Type B pancreatic cell (in vitro differentiated cells): ENCODE measurements at places on chromosomes 5 and 9. TPM values are rescaled to one million over a fixed set of nuclear protein-coding genes. Genes with fewer than 3 reads are reported as not detected.

Gene ECPAS
- 73.8 and 82.9 TPM in 2 replicates for total RNA-seq

Gene DNM1
- 16.3 and 112 TPM in 2 replicates for total RNA-seq

Gene SLC6A7
- total RNA-seq, result 0.10 and 0.38 TPM in 2 replicates

Gene TAF1L
- not detected in 2 replicates for total RNA-seq

Gene LVRN
- total RNA-seq, result 0.19 TPM in 1 of 2 replicates, not detected in the other

Gene CNTNAP3B
- total RNA-seq, result 4.5 and 29.7 TPM in 2 replicates

Gene MORN5
- 0.88 and 2.1 TPM in 2 replicates for total RNA-seq

Gene TRIM36
- 14.1 and 55.2 TPM in 2 replicates for total RNA-seq

Gene IFNA13
- total RNA-seq, result not detected in 2 replicates

Gene IL33
- 0.67 and 13.3 TPM in 2 replicates for total RNA-seq

Gene MSMP
- total RNA-seq, result not detected in 2 replicates

- peaks cover 15% of the 10 kb centered on the region for H3K27me3 ChIP-seq
- H3K4me1 ChIP-seq, result peaks cover 21% of the 10 kb centered on the region
- no peaks in the 10 kb centered on the region for H3K36me3 ChIP-seq
- DNase-seq, result no peak
- H3K27ac ChIP-seq, result no peak overlapping the region
Observed at GRCh38 chr9:130927338-130927737, 11.7 kb downstream of the FIBCD1 start.

- peaks cover 8% of the 10 kb centered on the region for H3K36me3 ChIP-seq
- H3K4me3 ChIP-seq, result no peak overlapping the region
- peaks cover 22% of the 10 kb centered on the region for H3K4me1 ChIP-seq
- no peaks in the 10 kb centered on the region for H3K27me3 ChIP-seq
- H3K27ac ChIP-seq, result no peak overlapping the region
Observed at GRCh38 chr9:127104581-127105311, 17.7 kb downstream of the ANGPTL2 start.

GRCh38 chr5:27129926-27130325 is 91.5 kb upstream of the CDH9 start:
- no peaks in the 10 kb centered on the region for H3K36me3 ChIP-seq
- H3K4me3 ChIP-seq, result no peak overlapping the region
- no peaks in the 10 kb centered on the region for H3K27me3 ChIP-seq
- H3K4me1 ChIP-seq, result no peaks in the 10 kb centered on the region
- no peak overlapping the region for H3K27ac ChIP-seq

- H3K27me3 ChIP-seq, result peaks cover 72% of the 10 kb centered on the region
- H3K4me3 ChIP-seq, result peak overlapping the region; percentile 78
- no peaks in the 10 kb centered on the region for H3K36me3 ChIP-seq
- no peak for DNase-seq
- H3K4me1 ChIP-seq, result peaks cover 24% of the 10 kb centered on the region
Observed at GRCh38 chr5:163565931-163566608, 60.7 kb downstream of the MAT2B start.

DNA sequence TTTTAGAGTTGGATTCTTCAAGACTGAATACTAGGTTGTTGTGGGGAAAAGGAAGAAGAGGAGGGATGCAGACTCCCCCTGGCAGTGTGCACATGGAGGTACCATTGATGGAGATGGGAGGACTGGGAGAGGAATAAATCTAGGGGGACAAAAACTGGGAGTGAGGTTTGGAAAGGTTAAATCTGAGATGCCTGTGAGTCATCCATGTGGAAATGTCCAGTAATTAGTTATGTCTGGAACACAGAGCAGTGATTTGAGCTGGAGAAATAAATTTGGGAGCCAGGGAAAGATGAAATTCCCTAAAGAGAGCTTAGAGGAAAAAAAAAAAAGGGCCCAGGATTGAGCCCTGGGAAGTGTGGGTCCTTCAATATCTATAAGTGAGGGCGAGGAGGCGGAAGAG is 8.0 kb upstream of the CCIN start:
- peaks cover 6% of the 10 kb centered on the region for H3K36me3 ChIP-seq
- H3K4me1 ChIP-seq, result peaks cover 34% of the 10 kb centered on the region
- peaks cover 7% of the 10 kb centered on the region for H3K27me3 ChIP-seq
- H3K27ac ChIP-seq, result peak overlapping the region; percentile 42
- H3K4me3 ChIP-seq, result peak overlapping the region; percentile 19

DNA sequence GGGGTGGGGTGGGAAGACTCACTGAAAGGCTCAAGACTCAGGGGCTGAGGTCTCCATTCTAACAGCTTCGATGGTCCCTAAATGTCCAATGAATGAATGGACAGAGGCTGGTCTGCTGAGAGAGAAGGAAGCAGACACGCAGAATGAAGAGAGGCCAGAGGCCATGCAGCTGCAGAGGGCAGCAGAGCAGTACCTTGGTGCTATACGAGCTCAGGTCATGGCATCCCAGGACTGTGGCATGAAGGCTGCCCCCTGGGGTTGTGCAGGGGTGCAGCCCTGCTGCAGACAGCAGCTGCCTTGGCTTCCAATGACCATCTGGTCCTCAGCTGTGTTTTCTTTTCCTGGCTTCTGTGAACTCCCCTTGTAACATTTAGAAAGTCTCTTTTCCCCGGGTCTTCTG is 15.2 kb upstream of the CORO2A start:
- no peaks in the 10 kb centered on the region for H3K27me3 ChIP-seq
- no peak overlapping the region for H3K27ac ChIP-seq
- no peaks in the 10 kb centered on the region for H3K36me3 ChIP-seq
- no peaks in the 10 kb centered on the region for H3K4me1 ChIP-seq
- H3K4me3 ChIP-seq, result no peak overlapping the region

GRCh38 chr5:160360310-160360709 is 10.1 kb downstream of the C1QTNF2 start:
- H3K27me3 ChIP-seq, result no peaks in the 10 kb centered on the region
- no peak for DNase-seq
- H3K4me3 ChIP-seq, result no peak overlapping the region
- peak overlapping the region; percentile 66 for H3K27ac ChIP-seq
- no peaks in the 10 kb centered on the region for H3K36me3 ChIP-seq

DNA sequence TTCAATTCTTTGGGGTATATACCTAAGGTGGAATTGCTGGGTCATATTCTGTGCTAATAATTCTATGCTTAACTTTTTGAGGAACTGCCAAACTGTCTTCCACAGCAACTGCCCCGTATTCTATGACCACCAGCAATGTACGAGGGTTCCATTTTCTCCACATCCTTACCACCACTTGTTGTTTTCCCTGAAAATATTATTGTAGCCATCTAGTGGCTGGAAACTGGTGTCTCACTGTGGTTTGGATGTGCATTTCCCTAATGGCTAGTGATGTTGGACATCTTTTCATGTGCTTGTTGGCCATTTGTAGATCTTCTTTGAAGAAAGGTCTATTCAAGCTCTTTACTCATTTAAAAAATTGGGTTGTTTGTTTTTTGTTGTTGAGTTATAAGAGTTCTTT is 30.7 kb downstream of the MSX2 start:
- DNase-seq, result no peak
- no peak overlapping the region for H3K27ac ChIP-seq
- H3K36me3 ChIP-seq, result no peaks in the 10 kb centered on the region
- peaks cover 11% of the 10 kb centered on the region for H3K4me1 ChIP-seq
- no peak overlapping the region for H3K4me3 ChIP-seq
- H3K27me3 ChIP-seq, result peaks cover 16% of the 10 kb centered on the region

DNA sequence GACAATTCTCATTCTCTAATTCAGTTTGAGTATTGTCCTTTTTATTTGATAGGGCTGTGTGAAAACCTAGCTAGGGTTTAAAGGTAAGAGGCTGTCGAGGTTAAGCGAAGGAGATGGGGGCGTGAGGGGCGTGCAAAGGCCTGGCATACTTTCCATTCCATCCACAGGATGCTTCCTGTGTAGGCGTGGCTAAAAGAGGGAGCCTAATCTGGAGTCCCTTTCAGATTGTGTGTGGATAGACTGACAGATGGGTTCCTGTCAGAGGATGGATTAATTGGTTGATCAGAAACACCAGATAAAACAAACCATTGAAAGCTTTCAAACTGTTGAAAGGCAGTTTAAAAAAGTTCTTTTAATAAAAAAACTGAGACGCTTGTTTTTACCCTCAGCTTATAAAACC is 1.1 kb upstream of the ELL2 start:
- peaks cover 27% of the 10 kb centered on the region for H3K4me1 ChIP-seq
- H3K27ac ChIP-seq, result peak overlapping the region; percentile 100
- peaks cover 5% of the 10 kb centered on the region for H3K36me3 ChIP-seq
- peaks cover 26% of the 10 kb centered on the region for H3K27me3 ChIP-seq
- peak overlapping the region; percentile 96 for H3K4me3 ChIP-seq
- no peak for DNase-seq

GRCh38 chr5:19903611-19904010 is 84.4 kb downstream of the CDH18 start:
- no peaks in the 10 kb centered on the region for H3K4me1 ChIP-seq
- peaks cover 30% of the 10 kb centered on the region for H3K27me3 ChIP-seq
- no peaks in the 10 kb centered on the region for H3K36me3 ChIP-seq
- H3K4me3 ChIP-seq, result no peak overlapping the region

DNA sequence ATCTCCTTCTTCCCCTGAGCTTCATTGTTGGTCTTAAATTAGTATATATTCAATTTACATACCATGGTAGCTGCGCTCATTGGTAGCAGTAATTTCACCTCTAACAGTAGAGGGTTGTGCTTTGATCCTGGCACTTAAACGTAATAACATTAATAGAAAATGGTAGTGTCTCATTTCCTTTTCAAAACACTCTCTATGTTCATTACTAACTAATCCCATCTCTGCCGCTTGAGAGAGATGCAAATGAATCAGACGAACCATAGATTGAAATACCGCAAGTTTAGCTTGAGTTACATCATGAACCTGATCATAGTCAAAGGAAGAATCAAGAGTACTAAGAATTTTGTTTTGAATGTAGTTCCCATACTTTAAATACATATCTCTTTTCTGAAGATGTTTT is 2.2 kb downstream of the THBS4 start:
- no peaks in the 10 kb centered on the region for H3K36me3 ChIP-seq
- no peak for DNase-seq
- H3K27ac ChIP-seq, result no peak overlapping the region

- H3K27ac ChIP-seq, result peak overlapping the region; percentile 96
- H3K36me3 ChIP-seq, result peaks cover 26% of the 10 kb centered on the region
- no peaks in the 10 kb centered on the region for H3K27me3 ChIP-seq
- peak overlapping the region; percentile 100 for H3K4me3 ChIP-seq
- no peak for DNase-seq
Observed at GRCh38 chr5:6631441-6631840, 1.4 kb downstream of the NSUN2 start.

DNA sequence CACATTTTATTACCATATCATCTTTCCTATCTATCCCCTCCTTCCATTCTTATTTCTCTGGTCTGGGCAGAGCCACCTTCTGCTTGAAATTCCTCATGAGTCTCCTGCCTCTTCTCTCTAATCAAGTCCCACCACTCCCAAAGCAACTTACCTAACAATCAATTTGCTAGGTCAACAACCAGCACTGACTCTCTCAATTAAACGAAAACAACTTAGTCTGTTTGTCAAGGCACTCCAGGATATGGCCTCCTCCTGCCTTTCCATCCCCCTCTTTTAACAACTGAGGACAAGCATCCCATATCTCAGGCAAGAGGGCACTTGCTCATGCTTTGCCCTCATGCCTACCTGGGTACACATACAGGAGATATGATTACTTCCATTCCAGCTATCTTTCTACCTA is 47.4 kb downstream of the HCN1 start:
- no peak overlapping the region for H3K4me3 ChIP-seq
- peaks cover 3% of the 10 kb centered on the region for H3K27me3 ChIP-seq
- H3K4me1 ChIP-seq, result no peaks in the 10 kb centered on the region
- no peak for DNase-seq
- H3K27ac ChIP-seq, result no peak overlapping the region
- H3K36me3 ChIP-seq, result no peaks in the 10 kb centered on the region

- no peaks in the 10 kb centered on the region for H3K27me3 ChIP-seq
- DNase-seq, result no peak
- no peaks in the 10 kb centered on the region for H3K36me3 ChIP-seq
- H3K4me3 ChIP-seq, result no peak overlapping the region
Observed at GRCh38 chr5:40033411-40033810, 608.6 kb upstream of the DAB2 start.

DNA sequence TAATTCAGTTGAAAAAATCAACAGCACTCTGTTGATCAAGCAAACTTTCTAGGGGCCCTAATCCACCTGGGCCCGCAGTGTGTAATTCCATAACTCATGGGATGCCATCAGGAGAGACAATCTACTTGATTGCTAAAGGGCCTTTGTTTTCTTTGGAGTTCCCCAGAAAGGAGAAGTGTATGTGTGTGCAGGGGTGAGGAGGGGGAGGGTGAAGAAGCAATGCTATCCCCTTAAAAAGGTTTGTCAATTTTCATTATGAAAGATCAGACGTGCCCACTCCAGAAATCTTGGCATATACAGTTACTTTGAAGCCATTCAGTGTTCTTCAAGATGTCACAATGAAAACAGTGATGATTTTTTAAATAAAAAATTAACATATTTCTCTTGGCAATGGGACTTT is 6.2 kb downstream of the PARP8 start:
- H3K27ac ChIP-seq, result no peak overlapping the region
- H3K36me3 ChIP-seq, result peaks cover 8% of the 10 kb centered on the region
- no peak overlapping the region for H3K4me3 ChIP-seq
- no peak for DNase-seq
- H3K4me1 ChIP-seq, result peaks cover 15% of the 10 kb centered on the region
- no peaks in the 10 kb centered on the region for H3K27me3 ChIP-seq

DNA sequence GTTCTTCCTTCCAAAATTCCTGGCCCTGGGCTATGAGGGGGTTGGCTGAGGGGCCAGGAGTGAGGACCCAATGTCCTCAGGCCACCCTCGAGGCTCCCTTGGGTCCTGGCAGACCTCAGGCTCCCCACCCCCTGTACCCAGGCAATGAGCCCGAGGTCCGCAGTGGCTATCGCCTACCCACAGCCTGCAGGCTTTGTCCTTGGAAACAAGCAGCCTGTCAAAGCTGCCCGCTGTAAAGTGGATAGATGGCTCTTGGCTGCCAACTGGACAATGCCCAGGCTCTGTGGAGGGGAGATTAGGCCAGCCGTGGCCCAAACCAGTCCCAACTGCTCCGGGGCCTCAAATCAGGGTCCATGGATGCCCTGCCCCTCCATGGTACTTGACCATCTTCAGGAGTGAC is 2.2 kb upstream of the ADGRD2 start:
- H3K4me3 ChIP-seq, result no peak overlapping the region
- H3K4me1 ChIP-seq, result peaks cover 5% of the 10 kb centered on the region
- H3K36me3 ChIP-seq, result no peaks in the 10 kb centered on the region

DNA sequence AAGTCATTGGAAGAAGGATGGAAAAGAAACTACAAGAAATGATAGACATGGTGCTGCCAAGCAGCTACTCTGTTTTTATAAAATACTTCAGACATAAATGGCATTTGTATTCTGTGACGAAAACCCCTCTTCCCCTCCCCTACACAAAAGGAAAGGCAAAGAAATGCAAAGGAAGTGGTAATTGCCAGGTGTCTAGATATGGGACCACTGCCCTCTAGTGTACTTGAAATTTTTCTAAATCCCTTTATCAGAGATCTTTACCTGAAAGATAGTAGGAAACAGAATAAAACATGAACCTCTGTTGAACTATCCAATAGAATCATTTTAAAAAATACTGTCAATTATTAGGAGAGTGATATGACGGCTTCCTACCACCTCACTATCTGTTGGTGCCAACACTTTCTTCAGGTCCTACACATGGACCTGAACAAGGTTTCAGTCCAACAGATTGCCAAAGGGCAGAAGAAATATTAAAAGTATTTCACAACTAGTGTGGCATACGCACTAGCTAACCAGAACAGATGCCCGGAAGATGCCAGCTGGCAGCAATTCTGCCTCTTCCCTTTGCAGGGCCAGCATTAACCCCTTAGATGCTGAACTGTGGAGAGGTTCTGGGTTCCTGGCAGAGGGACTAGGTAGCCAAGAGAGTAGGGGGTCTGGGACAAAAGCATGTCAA is 104.1 kb downstream of the TSSK1B start:
- H3K36me3 ChIP-seq, result no peaks in the 10 kb centered on the region
- no peaks in the 10 kb centered on the region for H3K27me3 ChIP-seq

GRCh38 chr9:96382175-96382574 is 1.3 kb downstream of the SLC35D2 start:
- H3K4me3 ChIP-seq, result peak overlapping the region; percentile 92
- peaks cover 7% of the 10 kb centered on the region for H3K36me3 ChIP-seq
- H3K27me3 ChIP-seq, result no peaks in the 10 kb centered on the region
- H3K27ac ChIP-seq, result no peak overlapping the region
- peaks cover 26% of the 10 kb centered on the region for H3K4me1 ChIP-seq
